AG10803 (cell line): ENCODE measurements at places on chromosomes 6 and 20.

DNA sequence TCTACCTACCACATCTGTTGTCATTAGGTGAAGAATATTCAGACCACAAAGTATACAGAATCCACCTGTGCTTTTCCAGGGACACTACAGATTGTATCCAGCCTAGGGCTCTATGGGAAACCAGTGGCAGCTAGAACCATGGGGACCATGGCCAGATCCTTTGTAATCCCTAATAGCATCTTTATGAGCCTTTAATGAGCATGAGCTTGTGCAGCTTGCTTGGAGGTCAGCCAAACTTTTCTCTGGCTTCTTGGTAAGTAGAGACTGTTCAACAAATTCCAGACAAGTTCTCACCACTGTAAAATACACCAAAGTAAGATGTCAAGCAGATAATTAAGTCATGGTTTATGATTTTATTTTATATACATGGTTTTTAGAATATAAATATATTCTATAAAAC lies 301.6 kb upstream of the ADGRB3 start:
- DNase-seq: no peak

DNA sequence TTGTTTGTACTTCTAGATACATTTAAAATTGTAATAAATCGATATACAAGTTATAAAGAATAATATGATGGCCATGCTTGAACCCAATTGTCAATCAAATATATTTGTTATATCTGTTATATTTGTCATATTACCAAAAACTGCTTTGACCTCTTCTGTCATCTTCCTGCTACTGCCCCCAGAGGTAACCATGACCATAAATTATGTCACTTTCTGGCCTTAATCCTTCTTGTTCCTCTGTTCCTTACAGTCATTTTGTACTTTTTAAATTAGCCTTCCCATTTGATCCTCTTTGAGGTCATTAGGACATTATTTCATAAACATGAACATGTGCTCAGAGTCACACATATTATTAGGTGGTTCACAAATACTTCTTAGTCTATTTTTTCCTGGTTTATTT lies 124.7 kb downstream of the HFE start:
- no peak for DNase-seq

DNA sequence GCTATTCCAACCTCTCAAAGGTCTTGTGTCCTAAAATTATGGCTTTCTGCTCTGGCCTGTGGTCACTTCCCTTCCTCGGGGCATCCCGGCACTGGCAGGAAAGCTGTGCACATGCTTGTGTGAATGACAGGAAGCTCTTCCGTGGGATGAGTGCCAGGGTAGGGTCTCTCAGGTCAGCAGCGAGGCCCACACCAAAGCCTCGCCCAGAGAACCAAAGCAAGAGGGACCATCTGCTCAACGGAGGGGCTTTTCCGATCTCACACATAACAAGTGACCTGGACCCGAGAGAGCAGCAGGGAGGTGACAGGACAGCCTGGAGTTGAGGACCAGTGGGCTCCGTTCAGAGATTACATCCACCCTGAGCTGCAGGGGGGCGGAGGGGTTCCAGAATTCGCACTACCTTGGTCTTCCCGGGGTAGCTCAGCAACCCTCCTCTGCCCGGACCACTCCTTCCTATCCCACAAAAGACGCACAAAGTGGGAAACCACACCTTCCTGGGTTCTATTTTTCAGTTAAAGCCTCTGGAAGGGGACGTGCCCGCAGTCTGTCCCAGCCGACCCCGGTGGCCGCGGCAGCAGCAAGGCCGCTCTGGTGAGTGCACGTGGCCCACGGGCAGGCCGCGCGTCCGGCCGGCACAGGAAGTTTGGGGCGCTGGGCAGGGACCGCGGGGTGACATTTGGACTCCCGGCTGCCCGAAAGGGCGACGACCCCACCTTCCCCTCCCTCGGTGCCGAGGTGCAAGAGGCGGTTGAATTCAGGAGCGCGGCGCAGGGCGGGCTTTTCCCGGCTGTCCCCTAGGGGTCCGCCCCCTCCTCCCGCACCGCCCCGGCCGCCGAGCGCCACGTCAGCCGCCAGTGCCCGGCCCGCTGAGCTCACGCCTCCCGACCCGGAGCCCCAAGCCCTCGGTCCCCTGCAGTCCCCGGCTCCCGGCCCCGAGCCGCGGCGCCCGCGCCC lies 988 bp downstream of the TXNDC5 start:
- peak; percentile 47 for DNase-seq

DNA sequence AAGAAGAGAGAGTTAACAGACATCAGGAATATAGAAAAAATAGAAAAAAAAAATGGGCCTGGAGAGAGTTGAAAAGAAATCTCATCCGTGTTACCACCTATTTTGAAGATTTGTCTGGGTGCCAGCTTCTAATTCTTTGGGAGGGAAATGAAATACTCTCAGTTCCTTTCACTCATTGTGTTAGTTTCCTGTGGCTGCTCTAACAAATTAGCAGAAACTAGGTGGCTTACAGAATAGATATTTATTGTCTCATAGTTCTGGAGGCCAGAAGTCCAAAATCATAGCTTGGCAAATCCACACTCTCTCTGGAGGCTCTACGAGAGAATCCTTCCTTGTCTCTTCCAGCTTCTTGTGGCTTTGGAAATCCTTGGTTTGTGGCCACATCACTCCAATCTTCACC lies 225.1 kb upstream of the BTBD3 start:
- DNase-seq: no peak

DNA sequence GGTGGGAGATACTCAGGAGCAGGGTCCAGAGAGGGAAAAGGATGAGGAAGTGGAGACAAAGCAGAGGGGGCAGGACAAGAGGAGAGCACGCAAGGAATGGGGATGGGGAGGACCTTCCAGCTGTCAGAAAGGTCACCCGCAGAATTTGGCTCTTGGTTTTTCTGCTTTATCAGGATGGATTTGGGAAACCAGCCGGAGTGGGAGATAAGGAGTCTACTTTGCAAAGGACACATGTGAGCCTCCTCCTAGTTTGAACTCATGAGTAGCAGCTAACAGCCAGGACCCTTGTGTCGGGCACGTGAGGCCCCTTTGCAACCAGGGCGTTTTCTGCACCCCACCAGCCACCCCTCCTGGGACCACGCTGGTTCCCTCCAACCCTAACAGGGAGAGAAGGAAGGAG lies 7.6 kb upstream of the MICA start:
- DNase-seq: no peak

- DNase-seq: no peak
Measured at GRCh38 chr6:74074645-74075044, 378.6 kb downstream of the CD109 start.
